ENCODE measurements at places on chromosomes 16 and 17. TPM values are rescaled to one million over a fixed set of nuclear protein-coding genes. Genes with fewer than 3 reads are reported as not detected.

DNA sequence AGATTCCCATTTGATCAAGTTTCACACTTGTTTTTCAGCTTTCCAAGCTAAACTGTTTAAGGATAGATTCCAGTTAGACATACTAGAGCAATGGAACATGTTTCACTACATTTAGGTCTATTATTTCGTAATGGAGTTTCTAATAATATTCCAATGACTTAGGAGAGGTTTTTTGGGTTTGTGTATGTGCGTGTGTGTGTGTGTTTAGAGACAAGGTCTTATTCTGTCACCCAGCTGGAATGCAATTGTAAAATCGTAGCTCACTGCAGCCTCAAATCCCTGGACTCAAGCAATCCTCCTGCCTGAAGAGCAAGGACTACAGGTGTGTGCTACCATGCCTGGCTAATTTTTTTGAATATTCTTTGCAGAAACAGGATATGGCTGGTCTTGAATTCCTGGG, 426.3 kb downstream of the ZFHX3 start:
- no peak for DNase-seq

NLRC3 gene
- 0.93 TPM for total RNA-seq

MGAT5B gene
- 0.27 TPM for total RNA-seq

- DNase-seq: no peak
These were observed 4.0 kb downstream of the C1QBP start for GRCh38 chr17:5434984-5435383.

Measured in colonic mucosa (tissue), 4 donors.